ENCODE measurements at places on chromosomes 3 and 15. TPM values are rescaled to one million over a fixed set of nuclear protein-coding genes. Genes with fewer than 3 reads are reported as not detected.
A peak's percentile ranks its signal among the peaks of the same experiment; 100 is the strongest.

GRCh38 chr15:30929982-30930381 is 26.3 kb downstream of the FAN1 start:
- no peak overlapping the region for H3K27ac ChIP-seq
- H3K36me3 ChIP-seq: peaks cover 64% of the 10 kb centered on the region
- H3K4me3 ChIP-seq: no peak overlapping the region
- DNase-seq: no peak
- no peaks in the 10 kb centered on the region for H3K27me3 ChIP-seq
- no peaks in the 10 kb centered on the region for H3K4me1 ChIP-seq

- no peaks in the 10 kb centered on the region for H3K4me1 ChIP-seq
- no peak overlapping the region for H3K27ac ChIP-seq
- H3K27me3 ChIP-seq: no peaks in the 10 kb centered on the region
Observed at GRCh38 chr3:97613139-97613538, 151.4 kb upstream of the ARL6 start.

- H3K36me3 ChIP-seq: peaks cover 18% of the 10 kb centered on the region
- no peak for DNase-seq
- H3K27me3 ChIP-seq: no peaks in the 10 kb centered on the region
- no peak overlapping the region for H3K27ac ChIP-seq
Observed at GRCh38 chr3:15462451-15462850, 35.1 kb downstream of the EAF1 start.

DNA sequence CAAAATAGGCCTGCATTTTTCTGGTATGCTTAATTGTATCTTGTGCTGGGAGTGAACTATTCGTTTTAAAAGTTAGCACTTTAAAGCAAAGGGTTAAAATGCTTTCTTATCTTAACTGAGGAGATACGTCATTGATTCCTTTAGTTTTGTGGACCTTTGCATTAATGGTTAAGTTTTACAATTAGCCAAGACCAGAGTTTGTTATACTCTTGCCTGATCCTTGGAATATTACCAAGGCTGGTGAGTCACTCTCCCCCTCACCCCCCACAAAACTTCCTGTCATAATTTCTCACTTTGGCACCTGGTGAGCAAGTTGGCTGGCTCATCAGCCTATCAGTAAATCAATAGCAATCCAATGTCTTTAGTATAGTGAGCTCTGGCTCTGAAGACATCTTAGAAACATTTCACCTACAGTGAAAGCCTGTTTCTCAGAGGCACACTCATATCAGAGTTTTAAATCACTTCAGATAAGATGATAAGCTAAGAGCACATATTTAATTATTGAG is 26.7 kb downstream of the SLC2A2 start:
- no peaks in the 10 kb centered on the region for H3K27me3 ChIP-seq
- no peak overlapping the region for H3K4me3 ChIP-seq
- no peak overlapping the region for H3K27ac ChIP-seq
- no peaks in the 10 kb centered on the region for H3K36me3 ChIP-seq
- H3K4me1 ChIP-seq: peaks cover 8% of the 10 kb centered on the region
- DNase-seq: no peak

- no peaks in the 10 kb centered on the region for H3K27me3 ChIP-seq
- H3K36me3 ChIP-seq: peaks cover 5% of the 10 kb centered on the region
- DNase-seq: no peak
- peaks cover 9% of the 10 kb centered on the region for H3K4me1 ChIP-seq
Observed at GRCh38 chr3:112115161-112115739, 17.8 kb downstream of the GCSAM start.

DNA sequence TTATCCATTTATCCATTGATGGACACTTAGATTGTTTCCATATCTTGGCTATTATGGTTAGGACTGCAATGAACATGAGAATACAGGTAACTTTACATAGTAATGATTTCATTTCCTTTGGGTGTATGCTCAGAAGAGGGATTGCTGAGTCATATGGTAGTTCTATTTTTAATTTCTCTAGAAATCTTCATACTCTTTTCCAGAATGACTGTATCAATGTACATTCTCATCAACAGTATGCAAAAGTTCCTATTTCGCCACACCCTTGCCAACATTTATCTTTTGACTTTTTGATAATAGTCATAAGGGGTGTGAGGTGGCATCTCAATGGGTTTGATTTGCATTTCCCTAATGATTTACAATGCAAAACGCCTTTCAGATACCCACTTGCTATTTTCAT is 6.2 kb upstream of the NIPA1 start:
- no peak overlapping the region for H3K4me3 ChIP-seq
- H3K27ac ChIP-seq: no peak overlapping the region
- H3K27me3 ChIP-seq: no peaks in the 10 kb centered on the region
- no peaks in the 10 kb centered on the region for H3K4me1 ChIP-seq

- no peaks in the 10 kb centered on the region for H3K36me3 ChIP-seq
- no peaks in the 10 kb centered on the region for H3K27me3 ChIP-seq
- no peak overlapping the region for H3K27ac ChIP-seq
- no peaks in the 10 kb centered on the region for H3K4me1 ChIP-seq
Observed at GRCh38 chr15:94829887-94830884, 598.8 kb downstream of the MCTP2 start.

- no peak overlapping the region for H3K4me3 ChIP-seq
- no peak overlapping the region for H3K27ac ChIP-seq
- H3K27me3 ChIP-seq: no peaks in the 10 kb centered on the region
- H3K36me3 ChIP-seq: no peaks in the 10 kb centered on the region
Observed at GRCh38 chr3:146581951-146582467, 23.1 kb downstream of the PLSCR5 start.

GRCh38 chr15:83164111-83164770 is 43.4 kb downstream of the HDGFL3 start:
- DNase-seq: no peak
- H3K27ac ChIP-seq: no peak overlapping the region
- no peaks in the 10 kb centered on the region for H3K36me3 ChIP-seq
- H3K4me1 ChIP-seq: no peaks in the 10 kb centered on the region
- H3K27me3 ChIP-seq: no peaks in the 10 kb centered on the region

GRCh38 chr15:55250392-55250791 is 39.2 kb downstream of the RAB27A start:
- no peak overlapping the region for H3K4me3 ChIP-seq
- H3K27me3 ChIP-seq: no peaks in the 10 kb centered on the region
- H3K36me3 ChIP-seq: peaks cover 6% of the 10 kb centered on the region
- no peak overlapping the region for H3K27ac ChIP-seq
- DNase-seq: no peak

GRCh38 chr3:185727873-185728272 is 97.0 kb downstream of the IGF2BP2 start:
- H3K36me3 ChIP-seq: no peaks in the 10 kb centered on the region
- no peaks in the 10 kb centered on the region for H3K27me3 ChIP-seq
- no peak overlapping the region for H3K27ac ChIP-seq
- H3K4me1 ChIP-seq: no peaks in the 10 kb centered on the region
- DNase-seq: no peak

- H3K4me1 ChIP-seq: peaks cover 11% of the 10 kb centered on the region
- no peak overlapping the region for H3K4me3 ChIP-seq
- DNase-seq: no peak
- no peaks in the 10 kb centered on the region for H3K27me3 ChIP-seq
- no peaks in the 10 kb centered on the region for H3K36me3 ChIP-seq
- peak overlapping the region; percentile 46 for H3K27ac ChIP-seq
Observed at GRCh38 chr3:177333533-177334520, 136.5 kb upstream of the TBL1XR1 start.

- no peak overlapping the region for H3K4me3 ChIP-seq
- no peaks in the 10 kb centered on the region for H3K36me3 ChIP-seq
- H3K27ac ChIP-seq: no peak overlapping the region
Observed at GRCh38 chr3:12338595-12339546, 50.0 kb downstream of the PPARG start.

- H3K4me1 ChIP-seq: no peaks in the 10 kb centered on the region
- no peaks in the 10 kb centered on the region for H3K27me3 ChIP-seq
- H3K4me3 ChIP-seq: no peak overlapping the region
- DNase-seq: no peak
- no peaks in the 10 kb centered on the region for H3K36me3 ChIP-seq
Observed at GRCh38 chr15:72604794-72605193, 49.7 kb upstream of the GOLGA6B start.

DNA sequence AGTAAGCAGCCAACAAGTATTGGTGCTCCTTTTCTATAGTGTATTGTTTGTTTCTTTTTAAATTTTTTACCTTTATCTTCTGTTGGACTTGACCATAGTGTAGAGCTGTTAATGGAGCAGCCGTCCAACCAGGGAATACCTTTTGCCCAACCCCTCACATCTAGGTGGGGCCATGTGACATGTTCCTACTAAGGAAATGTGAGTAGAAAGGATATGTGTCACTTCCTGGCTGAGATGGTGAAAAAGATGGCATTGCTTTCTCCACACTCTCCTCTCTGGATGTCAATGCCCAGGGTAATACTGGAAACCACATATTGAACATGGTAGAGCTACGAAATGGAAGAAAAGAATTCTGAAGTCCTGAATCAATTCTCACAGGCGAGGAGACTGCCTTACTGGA is 218.8 kb downstream of the TBL1XR1 start:
- H3K4me1 ChIP-seq: no peaks in the 10 kb centered on the region
- H3K27ac ChIP-seq: no peak overlapping the region
- no peaks in the 10 kb centered on the region for H3K36me3 ChIP-seq

- H3K4me3 ChIP-seq: no peak overlapping the region
- H3K27ac ChIP-seq: no peak overlapping the region
- peaks cover 28% of the 10 kb centered on the region for H3K36me3 ChIP-seq
- H3K4me1 ChIP-seq: no peaks in the 10 kb centered on the region
- peak; percentile 42 for DNase-seq
- H3K27me3 ChIP-seq: no peaks in the 10 kb centered on the region
Observed at GRCh38 chr3:37985637-37986320, 4.8 kb upstream of the VILL start.

DNA sequence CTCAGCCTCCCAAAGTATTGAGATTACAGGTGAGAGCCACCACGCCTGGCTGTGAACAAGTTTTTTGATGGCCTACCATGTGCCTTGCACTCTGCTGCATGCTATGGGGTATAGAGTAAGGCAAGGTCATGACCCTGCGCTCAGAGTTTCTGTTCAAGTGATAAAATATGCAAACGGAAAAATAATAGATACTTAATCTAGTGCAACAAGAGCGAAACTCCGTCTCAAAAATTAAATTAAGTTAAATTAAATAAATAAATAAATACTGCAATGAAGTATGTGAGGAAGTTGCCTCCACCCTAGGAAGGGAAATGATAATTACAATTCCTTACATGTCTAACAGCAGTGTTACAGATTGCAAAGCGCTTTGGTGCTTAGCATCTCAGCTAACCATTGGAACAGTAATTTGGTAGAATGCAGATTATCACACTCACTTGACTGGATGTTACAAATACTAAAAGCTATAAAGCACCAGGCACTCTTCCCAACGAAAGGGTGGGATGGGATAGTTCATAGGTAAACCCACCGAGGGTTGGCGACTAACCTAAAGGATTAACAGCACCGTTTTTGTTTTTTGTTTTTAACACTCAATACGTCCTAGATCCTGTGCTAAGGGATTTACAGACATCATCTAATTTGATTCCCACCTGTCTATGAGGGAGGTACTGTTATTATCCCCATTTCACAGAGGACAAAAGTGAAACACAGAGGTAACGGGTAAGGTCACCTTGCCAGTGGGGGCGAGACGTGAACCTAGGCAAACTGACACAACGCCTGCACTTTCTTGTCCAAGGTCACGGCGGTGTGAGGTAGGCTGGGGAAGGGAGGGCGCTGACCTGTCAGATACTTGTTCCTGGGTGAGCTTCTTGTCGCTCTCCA is 793 bp upstream of the FANCD2 start:
- peak overlapping the region; percentile 81 for H3K27ac ChIP-seq
- DNase-seq: no peak
- H3K4me1 ChIP-seq: peaks cover 25% of the 10 kb centered on the region

- no peak overlapping the region for H3K4me3 ChIP-seq
- no peaks in the 10 kb centered on the region for H3K36me3 ChIP-seq
- no peak overlapping the region for H3K27ac ChIP-seq
- H3K4me1 ChIP-seq: no peaks in the 10 kb centered on the region
- no peak for DNase-seq
Observed at GRCh38 chr3:88259045-88259444, 109.3 kb downstream of the C3orf38 start.

- no peaks in the 10 kb centered on the region for H3K36me3 ChIP-seq
- no peak for DNase-seq
- H3K4me1 ChIP-seq: peaks cover 35% of the 10 kb centered on the region
- H3K27me3 ChIP-seq: no peaks in the 10 kb centered on the region
Observed at GRCh38 chr3:65689436-65689835, 349.3 kb downstream of the MAGI1 start.

DNA sequence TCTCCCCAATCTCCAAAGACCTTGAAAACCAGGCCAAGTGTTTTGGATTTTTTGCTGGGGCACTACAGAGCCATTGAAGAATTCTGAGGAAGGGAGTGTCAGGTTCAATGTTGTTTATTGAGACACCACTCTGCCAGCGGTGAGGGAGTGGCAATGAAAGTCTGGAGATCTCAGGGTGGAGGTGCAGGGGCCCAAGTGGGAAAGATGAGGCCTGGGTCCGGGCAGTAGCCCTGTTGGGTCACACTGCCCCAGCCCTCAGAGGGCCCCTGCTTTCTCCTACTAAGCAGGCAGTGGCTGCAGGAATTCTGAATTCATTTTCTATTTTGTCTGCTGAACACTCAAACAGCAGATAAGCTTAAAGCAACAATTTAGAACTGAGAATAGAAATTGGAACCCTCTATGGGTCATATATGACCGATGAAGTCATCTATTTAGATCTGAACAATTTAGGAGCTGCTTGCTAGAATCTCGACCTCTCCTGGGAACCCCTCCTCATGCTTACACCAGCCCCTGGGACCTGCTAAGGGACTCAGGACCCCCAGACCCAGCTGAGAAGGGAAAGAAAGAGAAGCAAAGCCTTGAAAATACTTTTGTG is 17.9 kb downstream of the HRH1 start:
- H3K4me3 ChIP-seq: no peak overlapping the region
- H3K4me1 ChIP-seq: peaks cover 7% of the 10 kb centered on the region
- no peaks in the 10 kb centered on the region for H3K27me3 ChIP-seq
- DNase-seq: no peak
- no peaks in the 10 kb centered on the region for H3K36me3 ChIP-seq

- no peak overlapping the region for H3K27ac ChIP-seq
- no peaks in the 10 kb centered on the region for H3K4me1 ChIP-seq
- H3K4me3 ChIP-seq: no peak overlapping the region
- no peak for DNase-seq
- H3K36me3 ChIP-seq: no peaks in the 10 kb centered on the region
- no peaks in the 10 kb centered on the region for H3K27me3 ChIP-seq
Observed at GRCh38 chr3:171994646-171995428, 44.5 kb upstream of the FNDC3B start.

- H3K4me1 ChIP-seq: no peaks in the 10 kb centered on the region
- no peaks in the 10 kb centered on the region for H3K36me3 ChIP-seq
- H3K27me3 ChIP-seq: no peaks in the 10 kb centered on the region
- no peak overlapping the region for H3K4me3 ChIP-seq
Observed at GRCh38 chr3:111578867-111579266, 16.3 kb downstream of the ZBED2 start.

UPK1B gene
- total RNA-seq: not detected

SLC24A5 gene
- not detected for total RNA-seq

CSTA gene
- total RNA-seq: 0.85 TPM

CD200 gene
- 3.1 TPM for total RNA-seq

IMPG2 gene
- 0.21 TPM for total RNA-seq

CD47 gene
- total RNA-seq: 43.5 TPM

CLDN18 gene
- total RNA-seq: not detected

SUSD5 gene
- total RNA-seq: 0.47 TPM

ZNF502 gene
- total RNA-seq: 2.9 TPM

All from heart right ventricle (tissue), 16 donors.